ENCODE measurements at places on chromosomes 6 and 20.

DNA sequence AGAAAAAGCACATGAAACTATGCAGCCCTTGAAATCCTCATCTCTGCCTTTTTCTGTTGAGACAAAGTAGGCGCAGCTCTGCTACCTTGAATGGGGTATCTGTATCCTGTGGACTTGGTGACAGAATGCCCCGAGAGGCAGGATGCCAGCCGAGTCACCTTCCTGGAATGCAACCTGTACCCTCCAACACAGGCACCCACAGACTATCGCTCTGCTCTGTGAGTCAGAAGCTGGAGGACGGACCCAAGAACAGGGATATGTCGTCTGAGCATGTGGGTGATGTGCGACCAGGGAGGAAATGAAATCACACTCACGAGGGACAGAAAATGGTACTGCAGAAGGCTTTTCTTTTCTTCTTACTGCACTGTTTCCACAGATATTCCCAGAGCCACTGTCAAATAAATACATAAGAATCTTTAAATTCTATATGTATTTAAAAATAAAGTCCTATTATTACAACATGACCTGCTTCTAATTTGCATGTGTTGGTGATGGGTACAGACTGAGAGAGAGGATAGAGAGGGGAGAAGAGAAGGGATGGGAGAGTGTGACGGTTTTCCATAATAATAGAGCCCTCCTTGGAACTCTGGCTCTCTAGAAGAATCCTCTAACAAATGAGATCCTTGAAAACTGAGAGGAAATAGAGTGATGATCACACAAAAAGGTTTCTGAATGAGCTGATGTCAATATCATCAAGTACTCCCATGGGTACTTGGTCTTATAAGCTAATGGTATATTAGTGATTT, 308.1 kb downstream of the FOXC1 start:
- DNase-seq, result no peak

DNA sequence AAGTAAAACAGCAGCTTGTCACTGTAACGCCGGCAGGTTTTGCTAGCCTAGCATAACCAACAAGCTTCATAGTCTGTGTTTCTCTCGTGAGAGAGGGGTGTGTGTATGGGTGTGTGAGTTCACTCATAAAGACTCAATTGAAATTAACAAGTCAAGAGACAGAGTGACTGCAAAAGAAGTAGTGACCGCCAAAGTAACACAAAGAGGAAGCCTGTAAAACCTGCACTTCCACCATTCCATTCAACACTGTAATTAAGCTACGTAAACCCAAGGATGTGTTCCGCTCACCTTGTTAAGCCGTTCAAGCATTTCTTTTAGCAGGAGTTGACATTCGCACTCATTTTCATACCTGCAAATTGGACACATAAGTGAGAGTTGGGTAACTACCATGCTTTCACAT, 6.6 kb downstream of the BFSP1 start:
- DNase-seq, result no peak

DNA sequence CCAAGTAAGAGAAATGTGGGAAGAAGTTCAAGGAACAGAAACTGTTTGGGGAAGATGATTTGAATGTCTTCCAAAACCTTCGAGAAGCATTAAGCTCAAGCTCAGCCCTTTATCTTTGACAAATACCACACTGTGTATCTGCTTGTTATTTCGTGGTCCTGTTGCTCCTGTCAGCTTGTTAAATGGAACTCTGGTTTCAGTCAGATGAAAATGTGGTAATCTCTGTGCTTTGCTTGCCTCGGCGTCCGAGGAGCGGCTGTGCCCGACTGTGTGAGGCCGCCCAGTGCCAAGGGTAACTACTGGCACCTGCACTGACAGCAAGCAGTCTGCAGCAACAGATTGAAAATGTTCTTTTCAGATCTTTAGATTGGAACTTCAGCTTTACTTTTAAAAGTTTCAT, 577.9 kb upstream of the FLRT3 start:
- no peak for DNase-seq

DNA sequence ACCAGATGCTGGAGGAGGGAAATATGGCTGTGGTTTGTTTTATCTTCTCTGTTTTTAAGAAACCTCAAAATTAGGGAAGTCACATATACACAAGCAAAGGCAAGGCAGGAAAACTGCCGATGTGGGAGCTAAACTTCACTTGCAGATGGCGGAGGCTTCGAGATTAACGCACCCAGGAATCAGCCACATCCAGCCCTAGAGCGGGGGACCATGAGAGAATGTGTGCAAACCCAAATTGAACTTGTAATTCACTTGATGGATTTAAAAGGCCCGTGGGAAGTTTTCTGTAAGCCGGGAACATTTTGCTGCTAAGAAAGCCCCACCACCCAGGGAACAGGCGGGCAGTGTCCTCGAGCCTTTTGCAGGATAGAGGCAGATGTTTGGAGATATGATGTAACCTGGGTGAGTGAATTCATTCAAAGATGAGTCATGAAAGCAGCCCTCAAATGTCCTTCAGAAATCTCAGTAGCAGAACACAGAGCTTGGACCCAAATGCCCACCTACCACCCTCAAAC, 39.9 kb downstream of the PREX1 start:
- no peak for DNase-seq

DNA sequence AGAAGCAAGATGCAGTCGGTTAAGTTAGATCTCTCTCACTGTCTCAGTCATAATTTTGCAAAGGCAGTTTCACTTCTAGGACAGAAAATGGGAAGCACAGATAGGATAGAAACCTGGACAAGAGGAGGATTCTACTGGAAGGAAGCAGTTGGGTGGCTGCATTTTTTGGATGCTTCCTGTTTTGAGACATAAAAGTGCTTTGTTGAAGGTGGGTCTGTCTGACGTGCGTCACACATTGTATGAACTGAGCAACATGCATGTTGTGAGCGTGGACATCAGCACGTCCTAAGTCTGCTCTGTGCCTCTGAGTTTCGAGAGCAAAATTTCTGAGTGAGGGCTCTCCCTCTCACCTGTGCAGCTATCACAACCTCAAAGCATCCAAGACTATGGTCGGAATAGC, 68.7 kb upstream of the SNX9 start:
- DNase-seq, result no peak

GRCh38 chr20:11432407-11432806, 485.3 kb upstream of the BTBD3 start:
- DNase-seq, result no peak

- DNase-seq, result no peak
Observed at GRCh38 chr6:135478626-135479025, 18.9 kb downstream of the AHI1 start.

GRCh38 chr6:157514659-157515496, 133.9 kb downstream of the ZDHHC14 start:
- DNase-seq, result no peak

GRCh38 chr6:144250276-144250675, 34.9 kb upstream of the UTRN start:
- no peak for DNase-seq

DNA sequence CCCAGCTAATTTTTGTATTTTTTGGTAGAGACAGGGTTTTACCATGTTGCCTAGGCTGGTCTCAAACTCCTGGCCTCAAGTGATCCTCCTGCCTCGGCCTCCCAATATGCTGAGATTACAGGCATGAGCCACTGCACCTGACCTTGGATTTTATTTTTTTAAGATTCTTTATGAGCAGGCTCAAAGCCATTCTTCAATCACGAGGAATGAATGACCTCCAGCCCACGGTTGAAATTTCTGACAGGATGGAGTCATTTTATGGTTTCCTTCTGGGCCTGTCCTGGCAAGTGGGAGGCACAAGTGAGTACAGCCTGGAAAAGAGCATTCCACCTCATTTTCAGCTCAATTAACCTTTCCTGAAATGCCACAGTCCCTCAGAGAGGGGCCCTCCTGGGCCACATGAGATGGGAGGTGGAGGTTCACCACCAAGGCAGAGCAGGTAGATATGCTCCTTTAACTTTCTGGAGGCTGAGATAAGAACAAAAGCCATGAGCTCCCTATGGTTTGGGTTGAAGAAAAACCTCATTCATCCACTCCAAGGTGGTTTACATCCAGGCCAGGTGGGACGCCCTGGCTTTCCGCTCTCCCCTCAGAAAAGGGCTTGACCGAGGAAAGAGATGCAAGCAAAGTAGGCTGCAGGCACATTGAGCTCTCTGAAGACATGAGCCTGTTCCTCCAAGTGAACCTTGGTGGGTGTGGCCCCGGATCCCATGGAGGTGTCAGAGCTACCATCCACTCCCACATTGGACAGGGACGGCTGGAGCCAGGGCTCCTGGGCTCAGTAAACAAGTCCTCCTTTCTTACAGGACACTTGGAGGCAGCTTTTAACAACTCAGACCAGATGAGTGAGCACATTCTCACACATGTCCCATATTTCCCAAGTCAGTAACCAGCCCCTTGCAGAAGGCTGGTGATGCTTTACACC, 208.5 kb upstream of the SSTR4 start:
- DNase-seq, result no peak

DNA sequence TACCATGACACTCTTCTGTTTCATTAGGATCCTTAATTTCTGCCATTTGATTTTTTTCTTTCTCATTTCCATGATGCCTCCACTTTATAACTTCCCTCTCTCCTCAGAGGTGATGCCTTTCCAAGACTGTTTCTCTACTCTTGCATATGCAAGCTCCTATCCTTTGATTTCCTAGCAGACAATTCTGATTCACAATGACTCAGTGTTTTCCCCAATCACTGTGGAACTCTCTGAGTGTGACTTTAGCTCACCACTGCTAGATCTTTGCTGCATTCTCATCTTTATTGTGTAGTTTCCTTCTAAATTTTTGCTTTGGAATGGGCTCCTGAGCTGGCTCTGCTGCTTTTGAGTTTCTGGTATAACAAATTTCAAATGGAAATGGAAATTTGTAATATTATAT, 184.9 kb downstream of the TINAG start:
- DNase-seq, result no peak

DNA sequence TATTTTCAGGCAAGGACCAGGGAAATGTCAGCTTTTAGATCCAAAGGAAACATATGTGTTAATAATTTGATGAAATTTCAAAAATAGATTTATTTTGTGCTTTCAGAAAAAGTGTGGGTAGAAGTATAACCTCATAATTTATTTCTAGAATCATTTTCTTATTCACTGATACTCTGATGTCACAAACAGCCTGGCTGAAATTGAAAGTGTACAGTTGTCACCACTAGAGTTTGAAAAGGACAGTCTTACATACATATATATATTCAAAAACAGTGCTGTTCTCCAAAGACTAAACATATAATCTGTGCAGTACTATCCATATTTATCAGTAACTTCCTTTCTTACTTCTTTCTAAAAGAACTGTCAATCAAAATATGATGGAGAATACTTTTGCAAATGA, 254.4 kb upstream of the KCNQ5 start:
- no peak for DNase-seq

DNA sequence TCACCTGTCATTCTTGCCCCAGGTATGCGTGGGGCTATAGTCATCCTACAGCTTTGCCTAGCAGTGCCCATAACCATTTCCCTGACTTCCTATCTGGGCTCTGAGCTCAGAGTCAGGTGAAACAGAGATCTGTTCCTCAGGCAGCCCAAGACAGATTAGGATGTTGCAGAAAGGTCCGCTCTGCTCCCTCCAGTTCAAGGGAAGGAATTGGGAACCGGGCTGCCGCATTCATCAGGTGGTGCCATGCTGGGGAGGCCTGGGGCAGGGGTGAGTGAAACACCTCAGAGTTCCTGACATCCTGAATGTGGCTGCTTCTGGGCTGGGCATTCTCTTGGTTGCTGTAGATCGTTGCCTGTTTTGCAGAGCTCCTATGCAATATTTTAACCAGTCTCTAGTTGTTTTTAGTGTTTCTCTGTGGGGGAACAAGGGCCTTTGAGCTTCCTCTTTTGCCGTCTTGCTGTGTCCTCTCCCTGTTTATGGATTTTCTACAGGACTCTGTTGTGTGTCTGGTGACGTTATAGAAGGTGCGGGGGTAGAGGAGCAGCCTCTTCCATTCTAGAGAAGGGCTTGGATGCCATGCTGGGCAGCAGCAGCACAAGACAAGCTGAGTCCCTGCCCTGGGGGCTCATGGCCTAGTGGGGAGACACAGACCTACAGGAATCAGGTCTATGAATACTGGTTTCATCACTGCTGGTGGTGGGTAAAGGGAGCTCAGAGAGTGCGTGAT, 9.2 kb downstream of the ENTPD6 start:
- DNase-seq, result no peak

- DNase-seq, result no peak
Observed at GRCh38 chr6:157272866-157273755, 50.2 kb downstream of the TMEM242 start.

- no peak for DNase-seq
Observed at GRCh38 chr20:23270382-23270911, 80.1 kb upstream of the NXT1 start.

DNA sequence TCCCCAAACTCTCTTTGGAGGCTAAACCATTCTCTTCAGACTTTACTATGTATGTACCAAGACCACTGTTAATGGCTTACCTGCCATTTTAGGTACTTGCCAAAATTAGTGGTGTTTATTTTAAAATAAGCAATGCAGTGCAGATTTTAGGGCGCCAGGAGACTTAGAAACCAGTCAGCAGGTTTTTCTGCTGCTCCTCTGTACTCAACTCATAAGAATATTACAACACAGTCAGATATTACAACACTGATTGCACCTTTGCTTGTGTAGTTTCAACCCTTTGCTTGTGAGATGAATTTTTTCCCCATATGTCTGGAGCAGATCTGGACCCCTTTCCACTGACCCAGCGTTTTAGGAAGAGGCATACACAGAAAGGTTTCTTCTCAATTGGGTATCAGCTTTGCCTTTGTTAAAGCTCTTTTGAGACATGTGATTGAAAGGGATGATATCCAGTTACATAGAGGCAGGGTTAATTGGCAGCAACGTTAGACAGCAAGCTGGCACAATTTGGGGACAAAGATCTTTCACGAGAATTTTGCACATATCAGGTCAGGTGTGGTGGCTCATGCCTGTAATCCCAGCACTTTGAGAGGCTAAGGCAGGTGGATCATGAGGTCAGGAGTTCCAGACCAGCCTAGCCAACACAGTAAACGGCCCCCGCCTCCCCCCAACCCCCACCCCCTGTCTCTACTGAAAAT, 6.2 kb downstream of the TTPAL start:
- no peak for DNase-seq

- DNase-seq, result no peak
Observed at GRCh38 chr6:47145212-47145611, 103.1 kb upstream of the ADGRF1 start.
